ENCODE measurements at places on chromosomes 1 and 21.

DNA sequence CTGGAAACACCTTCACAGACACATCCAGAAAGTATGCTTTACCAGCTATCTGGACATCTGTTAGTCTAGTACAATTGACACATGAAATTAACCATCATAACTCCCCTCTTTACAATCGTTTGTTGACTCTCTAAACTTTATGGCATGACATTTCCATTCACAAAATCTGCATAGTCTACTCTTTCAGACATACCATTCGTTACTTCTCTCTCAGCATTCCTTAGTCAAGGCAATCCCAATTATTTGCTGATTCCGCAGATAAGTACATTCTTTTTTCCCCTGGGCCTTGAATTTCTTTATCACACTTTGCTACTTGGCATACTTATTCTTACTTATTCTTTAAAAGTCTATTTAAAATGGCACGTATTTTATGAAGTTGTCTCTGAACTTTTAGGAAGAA, 15.1 kb upstream of the CRB1 start:
- DNase-seq: no peak

DNA sequence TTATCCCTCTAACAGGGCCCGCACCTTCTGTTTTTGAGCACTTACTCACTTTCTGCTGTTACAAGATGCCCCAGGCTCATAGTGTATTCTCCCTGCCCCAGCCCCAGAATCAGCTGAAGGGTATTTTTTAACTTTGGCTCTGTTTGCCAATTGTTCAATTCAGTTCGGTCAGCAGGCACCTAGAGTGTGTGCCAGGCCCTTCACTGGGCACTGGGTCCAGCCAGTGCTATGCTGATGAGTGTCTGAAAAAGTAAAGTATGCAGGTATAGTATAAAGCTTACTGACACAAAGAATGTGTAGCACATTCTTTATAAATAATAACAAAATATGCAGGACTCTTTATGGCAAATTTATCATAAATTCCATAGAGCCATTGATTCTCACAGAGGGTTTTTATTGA, 35.0 kb downstream of the FHAD1 start:
- no peak for DNase-seq

GRCh38 chr1:100931716-100932115, 35.8 kb downstream of the SLC30A7 start:
- DNase-seq: no peak

DNA sequence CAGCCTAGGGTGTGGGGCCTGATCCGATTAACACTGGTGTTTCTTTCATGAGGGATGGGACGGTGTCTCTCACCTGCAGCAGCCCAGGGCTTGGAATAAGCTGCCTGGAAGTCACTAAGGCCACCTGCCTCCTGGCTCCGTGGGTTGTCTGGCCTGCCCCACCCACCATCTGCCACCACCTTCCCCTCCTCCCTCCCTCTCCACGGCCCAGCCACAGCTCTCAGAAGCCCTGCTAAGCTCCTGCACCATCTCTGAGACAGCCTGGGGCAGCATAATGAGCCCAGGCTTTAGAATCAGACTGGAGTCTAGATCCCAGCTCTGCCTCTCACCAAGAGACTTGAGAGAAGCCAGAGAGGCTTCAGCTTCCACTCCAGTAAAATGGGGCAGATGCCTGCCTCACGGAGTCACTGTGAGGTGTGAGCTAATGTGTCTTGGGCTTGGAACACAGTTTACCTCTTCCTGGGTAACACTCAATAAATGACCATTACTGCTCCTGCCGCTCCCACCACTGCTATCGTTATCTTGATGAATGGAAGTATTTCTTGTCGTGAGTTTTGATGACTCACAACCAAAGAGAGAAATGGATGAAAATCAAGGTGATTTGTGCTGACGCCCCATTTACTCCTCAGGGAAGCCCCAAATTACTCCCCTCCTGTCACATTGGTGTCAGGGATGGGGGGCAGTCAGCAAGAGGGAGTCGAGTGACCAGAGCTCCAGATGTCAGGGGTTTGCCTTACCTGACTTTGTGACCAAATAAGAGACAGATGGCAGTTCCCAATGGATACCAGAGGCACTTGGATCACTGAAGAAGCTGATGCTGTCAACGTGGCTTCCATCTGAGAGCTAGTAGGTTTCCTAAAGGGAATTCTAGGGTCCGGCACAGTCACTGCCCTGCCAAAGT, 23.5 kb upstream of the C1QA start:
- DNase-seq: no peak

- no peak for DNase-seq
Measured at GRCh38 chr1:155326020-155326526, 5.4 kb downstream of the RUSC1 start.

- DNase-seq: no peak
Measured at GRCh38 chr1:226638608-226639007, 90.0 kb downstream of the STUM start.

- DNase-seq: no peak
Measured at GRCh38 chr1:21939650-21940374, 2.7 kb upstream of the HSPG2 start.

GRCh38 chr21:40164905-40165772, 297.9 kb downstream of the PCP4 start:
- DNase-seq: no peak

GRCh38 chr1:246291127-246291526, 216.0 kb downstream of the SMYD3 start:
- no peak for DNase-seq

DNA sequence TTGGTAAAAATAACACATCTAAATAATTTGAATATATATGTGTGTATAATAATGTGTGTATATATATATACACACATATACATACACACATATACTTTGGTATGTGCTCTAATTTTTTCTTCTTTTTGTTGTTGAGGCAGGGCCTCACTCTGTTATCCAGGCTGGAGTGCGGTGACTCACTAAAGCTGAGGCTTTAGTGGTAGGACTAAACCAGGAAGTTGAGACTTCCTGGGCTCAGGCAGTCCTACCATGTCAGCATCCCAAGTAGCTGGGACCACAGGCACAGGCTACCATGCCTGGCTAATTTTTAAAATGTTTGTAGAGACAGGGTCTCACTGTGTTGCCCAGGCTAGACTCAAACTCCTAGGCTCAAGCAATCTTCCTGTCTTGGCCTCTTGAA, 46.7 kb upstream of the CXADR start:
- no peak for DNase-seq

DNA sequence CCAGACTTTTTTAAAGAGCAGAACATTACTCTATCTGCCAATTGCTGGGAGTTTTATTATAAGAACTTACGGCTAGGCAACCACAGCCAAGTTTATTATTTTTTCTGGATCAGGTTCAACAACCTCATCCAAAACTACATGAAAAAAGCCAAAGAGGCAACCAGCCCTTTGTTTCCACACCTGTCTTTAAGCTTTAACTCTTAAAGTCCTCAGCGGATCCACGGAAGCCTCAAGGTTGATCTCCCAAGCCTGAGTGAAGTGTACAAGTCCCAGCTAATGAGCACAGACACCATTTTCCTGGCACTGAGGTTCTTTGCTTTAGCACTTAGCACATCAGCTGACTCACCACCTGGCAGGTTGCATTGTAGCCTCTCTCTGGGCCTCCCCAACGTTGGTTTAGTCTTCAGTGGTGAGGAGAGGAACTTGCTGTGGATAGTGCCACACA, 143.1 kb downstream of the TGFBR3 start:
- DNase-seq: no peak

DNA sequence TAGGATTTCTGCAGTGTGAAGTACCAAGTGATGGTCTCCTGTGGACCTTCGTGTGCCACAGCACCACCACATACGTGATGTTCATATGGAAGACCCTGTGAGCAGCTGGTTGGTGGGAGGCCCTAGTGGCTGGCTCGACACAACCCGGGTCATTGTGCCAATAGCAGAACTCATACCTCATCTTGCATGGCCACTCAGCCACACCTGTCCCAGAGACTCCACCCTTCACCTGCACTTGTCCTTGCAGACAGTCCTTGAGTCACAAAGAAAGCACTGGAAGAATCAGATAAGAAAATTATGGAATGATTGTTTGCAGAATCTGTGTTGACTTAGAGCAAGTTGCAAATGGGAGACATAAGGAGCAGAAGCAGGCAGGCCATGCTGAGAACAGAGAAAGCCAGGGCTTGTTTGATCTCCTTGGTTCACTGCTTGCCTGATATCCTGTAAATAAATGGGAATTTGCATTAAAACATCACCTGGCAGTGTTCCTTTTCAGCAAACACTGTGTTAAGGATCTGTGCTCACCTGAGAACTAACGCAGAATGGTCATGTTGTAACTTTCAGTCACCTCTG, 307.7 kb downstream of the SIPA1L2 start:
- no peak for DNase-seq

- DNase-seq: peak; percentile 65
Measured at GRCh38 chr1:206590025-206590758, 22.1 kb downstream of the EIF2D start.

GRCh38 chr1:226186124-226187018, at the start of gene ACBD3:
TSS of gene ACBD3 (minus strand) at chr1:226186741. CDS start at chr1:226186675, 66 bp downstream.
- peak; percentile 92 for DNase-seq

GRCh38 chr1:21563971-21564370, 54.7 kb downstream of the ALPL start:
- DNase-seq: no peak

GRCh38 chr1:21384620-21385019, 55.3 kb upstream of the NBPF3 start:
- DNase-seq: no peak

GRCh38 chr1:91730801-91731732, 154.9 kb downstream of the TGFBR3 start:
- DNase-seq: no peak

DNA sequence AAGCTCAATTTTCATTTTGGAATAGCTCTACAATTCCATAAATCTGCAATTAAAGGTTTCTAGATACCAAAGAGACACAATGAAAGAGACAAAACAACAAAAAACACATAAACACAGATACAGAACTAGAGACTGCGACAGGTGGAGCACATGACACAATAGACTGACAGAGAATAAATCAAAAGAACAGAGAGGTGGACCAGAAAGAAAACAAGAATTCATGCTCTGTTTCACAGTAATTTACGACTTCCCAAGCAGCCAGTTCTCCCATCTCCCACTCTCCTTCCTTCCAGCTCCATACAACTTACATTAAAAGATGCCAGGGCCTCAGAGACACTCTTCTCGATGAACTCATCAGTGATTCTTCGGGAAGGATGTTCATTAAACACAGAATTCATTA, 15.1 kb upstream of the RBM8A start:
- DNase-seq: no peak

DNA sequence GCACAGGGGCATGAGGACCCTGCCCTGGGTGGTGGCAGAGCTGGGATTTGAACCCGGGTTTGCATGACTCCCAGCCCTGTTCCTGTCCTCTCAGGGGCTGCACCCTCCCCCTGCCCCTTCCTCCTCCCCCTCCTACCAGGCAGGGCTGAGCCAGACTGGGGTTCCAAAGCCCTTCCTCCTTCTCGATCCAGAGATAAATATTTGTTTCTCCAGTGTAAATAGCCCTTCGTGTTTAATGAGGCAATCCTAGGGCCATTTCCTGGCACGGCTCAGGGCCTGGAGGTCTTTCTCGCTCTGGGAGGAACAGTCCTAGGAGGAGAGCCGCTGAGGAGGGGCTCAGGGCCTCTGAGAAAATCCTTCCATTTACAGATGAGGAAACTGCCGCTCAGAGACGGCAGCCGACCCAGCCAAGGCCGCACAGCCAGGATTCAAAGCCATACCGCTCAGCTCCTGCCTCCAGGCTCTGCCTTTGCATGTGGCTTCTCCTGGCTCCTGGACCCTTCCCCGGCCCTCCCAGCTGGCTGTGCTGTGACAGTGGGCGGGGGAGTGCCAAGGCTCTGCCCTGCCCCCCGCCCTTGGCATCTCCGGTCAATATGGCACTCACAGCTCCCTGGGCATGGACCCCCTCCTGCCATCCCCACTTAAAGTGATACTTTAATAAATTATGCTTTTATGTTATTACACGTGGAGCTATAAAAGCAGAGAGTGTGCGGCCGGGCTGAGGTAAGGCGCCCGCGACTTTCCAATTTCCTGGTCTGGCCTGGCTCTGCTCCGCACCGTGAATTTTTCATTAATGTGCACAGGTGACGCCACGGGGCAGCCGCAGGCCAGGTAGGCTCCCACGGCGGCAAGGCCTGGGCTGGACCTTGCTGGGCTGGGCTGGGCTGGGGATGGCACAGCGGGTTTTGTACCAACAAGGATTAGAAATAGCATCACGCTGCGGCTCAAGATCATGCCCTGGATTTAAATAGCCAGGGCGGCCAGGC, 114.7 kb upstream of the WNT4 start:
- no peak for DNase-seq

DNA sequence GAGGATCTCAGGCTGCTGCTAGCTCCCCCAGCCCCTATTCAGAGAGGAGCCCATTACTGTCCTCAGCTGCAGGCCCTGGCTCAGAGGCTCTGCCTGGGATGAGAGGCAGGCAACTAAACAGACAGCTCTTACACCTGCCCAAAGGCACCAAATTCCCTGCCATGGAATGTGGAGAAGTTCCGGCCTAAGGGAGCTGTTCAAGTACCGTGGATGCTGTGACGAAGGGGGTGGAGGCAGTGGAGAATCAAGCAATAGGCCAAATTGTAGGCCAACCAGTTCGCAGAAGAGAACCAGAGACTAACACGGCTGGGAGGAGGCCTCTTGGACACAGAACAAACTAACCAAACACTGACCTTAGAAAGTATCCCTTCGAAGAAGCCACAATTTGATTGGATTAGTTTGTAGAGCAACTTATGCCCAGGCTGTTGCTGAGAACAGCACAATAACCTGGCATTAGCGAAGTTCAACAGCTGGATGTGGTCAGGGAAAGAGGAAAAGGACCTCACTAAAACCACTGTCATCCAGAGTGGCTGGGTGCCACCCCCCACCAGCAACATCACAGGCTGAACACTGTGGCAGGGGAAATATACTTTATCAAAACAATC, 3.6 kb downstream of the C1orf174 start:
- no peak for DNase-seq

- no peak for DNase-seq
Measured at GRCh38 chr1:15296585-15297321, 49.7 kb downstream of the FHAD1 start.

DNA sequence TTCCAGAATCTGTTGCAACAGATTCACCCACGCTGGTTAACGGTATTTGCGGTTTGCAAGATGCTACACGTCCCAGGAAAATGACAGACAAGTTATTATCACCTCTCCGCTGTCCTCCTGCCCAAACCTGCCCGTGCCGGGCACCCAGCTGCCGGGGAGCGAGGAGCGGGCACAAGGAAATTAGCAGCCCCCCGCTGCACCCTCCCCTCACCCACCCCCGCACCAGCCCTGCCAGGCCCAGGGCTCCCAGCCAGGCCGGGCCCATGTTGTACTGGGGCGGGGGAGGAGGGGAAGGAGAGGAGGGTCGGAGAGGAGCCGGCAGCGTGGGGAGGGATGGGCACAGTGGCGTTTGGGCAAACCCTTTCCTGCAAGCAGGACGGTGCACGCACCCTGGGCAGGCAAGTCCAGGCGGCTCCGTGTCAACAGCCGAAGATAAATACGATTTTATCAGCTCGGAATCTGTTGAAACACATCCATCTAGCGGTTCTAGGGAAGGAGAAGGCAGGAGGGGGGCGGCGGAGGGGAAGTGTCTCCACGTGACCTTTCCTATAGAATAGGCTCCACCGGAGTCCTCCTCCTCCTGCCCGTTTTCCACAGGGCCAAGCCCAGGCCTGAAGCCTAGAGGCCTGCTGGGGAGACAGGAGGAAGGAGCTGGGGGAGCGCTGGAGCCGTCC, 35.1 kb upstream of the CCDC27 start:
- DNase-seq: no peak

Data from activated naive CD4-positive, alpha-beta T cell treated with anti-CD3 and anti-CD28 coated beads, Interleukin-2, amount 10 ng/mL, durations not matched to agents 7 days and 5 days (primary cell).